ENCODE measurements at places on chromosomes 4 and X.

DNA sequence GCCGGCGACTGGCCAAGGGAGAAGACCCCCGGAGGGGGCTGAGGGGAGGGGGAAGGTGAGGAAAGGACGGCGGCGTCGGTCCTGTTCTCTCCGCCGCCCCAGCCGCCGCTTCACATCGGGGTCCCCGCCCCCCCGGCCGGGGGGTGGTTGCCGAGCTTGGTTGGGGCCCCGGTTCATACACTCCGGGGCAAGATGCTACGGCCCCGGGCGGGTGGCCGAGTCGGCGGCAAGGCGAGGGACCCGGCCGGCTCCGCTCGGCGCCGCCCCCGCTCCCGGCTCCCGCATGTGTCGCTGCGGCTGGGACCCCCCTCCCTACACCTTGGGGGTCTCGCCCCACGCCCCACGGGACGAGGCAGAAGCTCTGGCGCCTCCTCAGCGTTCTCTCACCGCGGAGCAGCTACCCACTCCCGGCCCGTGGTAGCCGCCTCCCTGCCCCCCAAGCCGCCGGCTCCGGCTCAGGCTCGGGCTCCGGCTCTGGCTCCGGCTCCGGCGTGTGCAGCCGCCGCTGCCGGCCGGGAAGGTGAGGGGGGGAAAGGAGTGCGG, 461 bp downstream of the FBXW7 start:
- DNase-seq: no peak

DNA sequence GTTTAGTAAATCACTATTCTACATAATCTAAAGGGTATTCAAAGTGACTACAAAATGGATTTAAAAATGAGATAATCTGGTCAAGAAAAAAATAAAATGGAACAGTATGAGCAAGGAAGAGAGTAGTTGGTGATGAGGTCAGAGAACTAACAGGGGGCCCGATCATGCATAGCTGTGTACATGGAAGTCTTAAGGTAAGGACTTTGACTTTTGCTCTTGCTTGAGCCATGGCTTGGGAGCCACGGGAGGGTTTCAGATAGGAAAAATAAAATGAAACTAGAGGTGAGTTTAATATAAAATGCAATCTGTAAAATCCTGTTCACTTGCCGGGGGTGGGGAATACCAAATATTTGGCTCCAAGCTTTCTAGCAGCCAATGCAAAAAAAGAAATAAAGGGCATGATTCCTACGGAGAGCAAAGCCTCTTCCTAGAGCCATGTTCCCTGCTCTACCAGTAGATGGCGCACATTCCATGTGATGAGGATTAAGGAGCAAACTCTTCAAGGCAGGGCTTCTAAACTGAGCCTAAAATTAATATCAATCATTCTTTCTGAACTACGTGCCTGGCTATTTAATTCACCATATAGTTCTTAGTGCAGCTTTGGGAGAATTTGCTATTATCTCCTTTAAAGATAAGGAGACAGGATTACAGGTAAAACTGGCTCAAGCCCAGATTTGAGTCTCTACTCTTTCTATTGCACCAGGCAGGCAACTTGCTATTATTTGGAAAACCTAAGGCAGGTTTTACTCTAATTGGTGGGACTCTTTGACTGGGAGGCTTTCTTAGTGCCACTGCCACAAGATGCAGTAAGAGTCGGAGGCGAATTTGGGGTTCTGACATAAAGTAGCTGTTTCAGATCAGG, 6.8 kb upstream of the CLCN5 start:
- DNase-seq: no peak

DNA sequence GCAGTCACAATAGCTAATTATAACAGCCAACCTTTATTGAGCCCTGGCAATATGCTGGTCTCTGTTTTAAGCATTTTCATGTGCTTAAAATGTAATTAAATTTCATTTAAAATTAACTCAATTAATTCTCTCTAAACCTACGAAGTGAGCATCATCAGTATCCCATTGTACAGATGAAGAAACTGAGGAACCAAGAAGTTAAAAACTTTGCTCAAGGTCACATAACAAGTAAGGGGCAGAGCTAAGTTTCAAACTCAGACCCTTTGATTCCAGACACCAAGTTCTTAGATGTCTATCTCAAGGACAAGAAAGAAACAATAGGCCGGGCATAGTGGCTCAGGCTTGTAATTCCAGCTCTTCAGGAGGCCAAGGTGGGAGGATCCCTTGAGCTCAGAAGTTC, 55.9 kb upstream of the NFKB1 start:
- no peak for DNase-seq

- DNase-seq: no peak
Observed at GRCh38 chr4:123495530-123495929, 98.9 kb downstream of the SPRY1 start.

DNA sequence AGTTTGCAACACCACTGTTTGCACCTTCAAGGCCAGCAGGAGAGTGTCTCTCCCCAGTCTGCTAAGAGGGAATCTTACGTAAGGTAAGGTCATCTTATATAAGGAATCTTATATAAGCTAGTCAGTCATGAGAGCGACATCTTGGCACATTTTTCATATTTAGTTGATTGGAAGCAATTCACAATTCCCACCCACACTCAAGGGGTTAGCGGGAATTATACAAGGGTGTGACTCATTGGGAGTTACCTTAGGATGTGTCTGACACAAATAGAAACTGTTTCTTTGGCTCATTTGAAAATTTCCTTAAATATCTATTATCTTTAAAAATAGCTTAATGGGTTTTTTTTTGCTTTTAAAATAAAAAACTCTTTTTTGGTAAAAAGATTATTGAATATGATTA, 62.1 kb upstream of the GRPR start:
- no peak for DNase-seq

DNA sequence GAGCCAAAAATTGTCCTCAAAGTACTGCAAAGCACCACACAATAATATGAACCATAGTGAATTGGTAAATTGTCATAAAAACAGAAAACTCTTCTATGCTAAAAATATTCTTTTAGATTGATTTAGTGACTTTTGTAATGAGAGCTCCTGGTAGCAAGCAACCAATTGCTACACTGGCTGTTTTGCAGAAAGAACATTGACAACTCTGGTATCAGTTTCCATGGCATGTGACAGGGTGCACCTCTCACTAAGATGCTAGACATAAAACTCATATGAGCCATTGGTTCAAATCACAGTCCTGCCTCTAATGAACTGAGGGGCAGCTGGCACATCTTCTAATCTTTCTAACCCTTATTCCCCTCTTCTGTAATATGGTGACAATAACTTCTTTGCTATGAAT, 212.2 kb downstream of the HS3ST1 start:
- no peak for DNase-seq
